Astrocyte (in vitro differentiated cells and primary cell): ENCODE measurements at places on chromosomes 6 and 20.
A peak's percentile ranks its signal among the peaks of the same experiment; 100 is the strongest.

DNA sequence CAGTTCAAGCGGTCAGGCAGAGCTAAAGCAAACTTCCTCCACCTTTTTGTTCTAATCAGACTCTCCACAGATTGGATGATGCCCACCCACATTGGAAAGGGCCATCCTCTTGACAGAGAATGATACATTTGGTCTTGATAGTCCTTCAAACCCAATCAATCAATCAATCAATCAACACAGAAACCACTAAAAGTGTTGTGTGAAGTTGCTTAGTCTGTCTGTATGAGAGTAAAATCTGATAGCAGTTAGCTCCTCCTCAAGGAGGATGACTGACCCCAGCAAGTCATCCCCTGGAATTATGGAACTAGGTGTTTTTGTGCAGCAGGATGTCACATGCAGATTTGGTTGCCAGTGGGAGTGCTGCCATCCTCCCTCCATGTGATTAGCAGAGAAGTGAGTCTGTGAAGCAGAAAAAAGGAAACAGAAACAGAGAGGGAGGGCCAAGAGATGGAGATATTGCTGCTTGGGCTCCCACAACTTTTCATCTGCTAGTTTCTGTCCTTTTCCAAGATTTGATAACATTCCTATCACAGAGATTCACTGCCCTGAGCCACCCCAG lies 32.0 kb upstream of the SSTR4 start:
- DNase-seq: no peak

DNA sequence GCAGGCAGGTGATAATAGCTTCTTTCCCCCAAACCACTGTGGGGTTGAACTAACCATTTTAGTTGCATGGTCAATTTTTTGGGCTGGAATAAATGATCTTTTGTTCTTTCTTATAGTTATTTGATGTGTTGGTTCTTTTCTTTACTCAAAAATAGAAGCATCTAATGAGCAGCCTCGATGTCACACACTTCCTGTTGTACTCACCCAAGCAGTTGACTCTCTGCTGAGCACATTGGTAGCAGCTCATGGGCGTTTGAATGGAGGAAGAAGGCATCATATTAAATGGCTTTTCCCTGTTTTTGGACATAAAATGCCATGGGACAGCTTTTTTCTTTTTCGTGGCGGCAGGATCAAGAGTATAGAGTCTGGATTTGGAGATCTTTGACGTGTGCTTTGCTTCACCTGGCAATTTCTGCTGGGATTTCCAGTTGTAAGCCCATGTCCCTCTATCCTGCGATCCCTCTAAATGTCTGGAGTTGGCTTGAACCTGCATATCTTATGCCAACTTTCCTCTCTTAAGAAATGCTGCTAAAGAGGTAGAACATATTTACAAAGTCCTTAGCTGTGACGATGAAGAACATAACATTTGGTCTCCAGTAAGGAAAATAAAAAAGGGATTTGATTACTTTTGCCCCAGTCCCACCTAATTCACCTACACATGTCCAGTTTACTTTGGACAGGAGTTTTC lies 268.3 kb downstream of the PRL start:
- DNase-seq: no peak

- DNase-seq: no peak
These were observed 6.2 kb downstream of the JPH2 start for GRCh38 chr20:44180814-44181213.

- peak; percentile 57 for DNase-seq
These were observed 2.1 kb downstream of the RAET1E start for GRCh38 chr6:149895833-149896271.

DNA sequence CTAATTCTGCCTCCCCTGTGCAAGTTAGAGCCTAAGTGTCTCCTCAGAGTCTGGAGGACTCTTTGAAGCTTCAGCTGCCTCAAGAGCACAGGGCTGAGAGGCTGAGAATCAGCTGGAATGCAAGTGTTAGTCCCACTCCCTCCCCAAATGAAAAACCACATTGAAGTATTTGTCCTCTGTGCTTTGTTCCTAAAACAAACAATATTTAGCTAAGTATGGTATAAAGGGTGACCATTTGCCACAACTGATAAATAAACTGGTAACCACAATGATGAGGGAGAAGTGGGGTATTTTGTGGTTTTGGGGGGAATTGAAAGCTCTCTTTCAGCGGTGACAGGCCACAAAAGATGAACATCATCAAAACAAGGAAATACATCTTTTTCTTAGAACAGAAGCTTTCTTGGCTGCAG lies 91.7 kb upstream of the HDDC2 start:
- DNase-seq: no peak

GRCh38 chr6:4906293-4907276 lies 97.3 kb downstream of the RPP40 start:
- no peak for DNase-seq

- peak; percentile 8 for DNase-seq
These were observed 49.6 kb downstream of the TCP11 start for GRCh38 chr6:35091346-35092083.

GRCh38 chr6:158072083-158072721 lies 90.5 kb downstream of the SYNJ2 start:
- peak; percentile 44 for DNase-seq

GRCh38 chr6:106155219-106155830 lies 69.2 kb downstream of the PRDM1 start:
- no peak for DNase-seq

- no peak for DNase-seq
These were observed 1.4 kb upstream of the ZNF217 start for GRCh38 chr20:53595018-53595378.
